Activated naive CD4-positive, alpha-beta T cell (primary cell): ENCODE measurements at places on chromosomes 2 and 18.

GRCh38 chr2:178229927-178230326 is 35.6 kb downstream of the OSBPL6 start:
- DNase-seq = no peak

DNA sequence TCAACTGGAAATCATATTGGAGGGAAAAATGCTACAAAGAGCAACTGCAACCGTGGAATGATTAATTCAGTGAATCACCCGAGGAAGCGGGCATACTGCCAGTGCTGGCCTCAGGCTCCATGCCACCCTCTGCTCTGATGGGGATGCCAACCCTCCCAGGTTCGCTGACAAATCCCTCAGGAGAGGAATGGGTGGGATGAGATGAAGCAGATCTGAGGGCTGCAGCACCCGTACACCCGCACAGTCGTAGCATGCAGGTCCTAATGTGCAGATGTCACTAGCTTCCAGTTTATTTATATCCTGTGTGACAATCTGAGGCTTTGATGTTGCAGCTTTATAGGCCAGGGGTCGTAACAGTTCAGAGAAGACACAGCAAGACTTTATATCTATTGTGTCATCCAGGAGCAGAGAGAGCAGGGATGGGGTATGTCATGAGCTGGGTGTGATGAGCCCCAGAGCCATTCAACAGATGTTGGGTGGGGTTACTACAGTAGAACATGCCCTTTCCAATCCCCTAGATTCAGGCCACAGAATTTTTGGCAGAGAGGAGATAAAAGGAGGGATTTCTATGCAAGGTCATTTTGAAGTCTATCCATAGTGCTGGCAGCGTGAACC is 44.6 kb downstream of the DPP4 start:
- DNase-seq = no peak

DNA sequence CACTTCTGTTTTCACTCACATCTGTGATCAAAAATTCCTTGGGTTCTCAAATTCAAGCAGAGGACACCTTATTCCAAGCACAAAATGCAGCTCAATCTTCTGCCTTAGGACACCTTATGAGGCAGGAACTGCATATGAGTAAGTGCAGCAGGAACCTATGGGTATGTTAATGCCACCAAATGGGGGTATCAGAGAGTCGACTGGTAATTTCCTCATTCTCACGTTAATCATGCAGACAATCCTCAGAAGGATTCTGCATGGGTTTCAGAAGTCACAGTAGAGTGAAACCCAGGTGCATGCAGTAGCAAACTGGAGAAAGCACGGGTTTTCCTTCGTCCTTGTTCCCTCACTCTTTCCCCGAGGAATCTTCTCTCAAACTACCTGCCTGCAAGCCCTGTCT is 452.8 kb downstream of the CBLN2 start:
- DNase-seq = no peak

DNA sequence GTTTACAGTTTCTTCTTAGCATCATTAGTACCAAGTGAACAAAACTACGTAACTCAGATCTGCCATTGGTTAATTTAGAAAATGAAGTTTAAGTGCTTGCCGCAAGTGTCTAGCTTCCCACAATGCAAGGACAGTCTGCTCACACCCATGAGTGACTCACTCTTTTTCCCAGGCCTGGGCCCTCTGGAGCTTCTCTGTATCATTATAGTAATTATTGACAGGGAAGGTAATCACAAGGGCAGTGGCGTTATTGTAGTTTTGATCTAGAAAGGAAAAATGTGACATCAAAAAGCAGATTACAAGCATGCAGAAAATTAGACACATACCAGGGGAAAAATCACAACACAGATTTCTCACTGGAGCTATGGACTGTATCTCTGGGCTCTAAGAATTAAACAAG is 38.5 kb downstream of the NPC1 start:
- no peak for DNase-seq

- no peak for DNase-seq
Observed at GRCh38 chr2:150853263-150853662, 365.8 kb upstream of the RND3 start.
